ENCODE measurements at places on chromosomes 4 and X.

- DNase-seq = no peak
Measured at GRCh38 chrX:149570668-149571067, 16.6 kb downstream of the MAGEA9B start.

DNA sequence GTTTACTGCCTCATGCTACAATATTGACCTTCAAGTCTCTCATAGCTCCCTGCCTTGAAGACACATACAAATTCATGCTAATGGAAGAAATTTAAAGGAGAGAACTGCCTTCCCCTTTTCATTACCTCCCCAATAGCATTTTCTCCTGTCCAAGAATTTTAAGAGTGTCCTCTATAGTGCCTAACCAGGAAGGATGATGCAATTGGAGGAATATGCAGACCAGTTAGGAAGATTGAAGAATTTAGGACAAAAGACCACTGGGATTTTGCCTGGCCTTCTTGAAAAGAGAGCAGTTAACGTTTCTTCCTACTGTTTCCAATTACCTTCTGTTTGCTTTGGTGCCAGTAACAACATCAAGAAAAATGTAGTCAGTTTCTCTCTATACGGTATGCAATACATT lies 443.9 kb downstream of the INPP4B start:
- DNase-seq = no peak

DNA sequence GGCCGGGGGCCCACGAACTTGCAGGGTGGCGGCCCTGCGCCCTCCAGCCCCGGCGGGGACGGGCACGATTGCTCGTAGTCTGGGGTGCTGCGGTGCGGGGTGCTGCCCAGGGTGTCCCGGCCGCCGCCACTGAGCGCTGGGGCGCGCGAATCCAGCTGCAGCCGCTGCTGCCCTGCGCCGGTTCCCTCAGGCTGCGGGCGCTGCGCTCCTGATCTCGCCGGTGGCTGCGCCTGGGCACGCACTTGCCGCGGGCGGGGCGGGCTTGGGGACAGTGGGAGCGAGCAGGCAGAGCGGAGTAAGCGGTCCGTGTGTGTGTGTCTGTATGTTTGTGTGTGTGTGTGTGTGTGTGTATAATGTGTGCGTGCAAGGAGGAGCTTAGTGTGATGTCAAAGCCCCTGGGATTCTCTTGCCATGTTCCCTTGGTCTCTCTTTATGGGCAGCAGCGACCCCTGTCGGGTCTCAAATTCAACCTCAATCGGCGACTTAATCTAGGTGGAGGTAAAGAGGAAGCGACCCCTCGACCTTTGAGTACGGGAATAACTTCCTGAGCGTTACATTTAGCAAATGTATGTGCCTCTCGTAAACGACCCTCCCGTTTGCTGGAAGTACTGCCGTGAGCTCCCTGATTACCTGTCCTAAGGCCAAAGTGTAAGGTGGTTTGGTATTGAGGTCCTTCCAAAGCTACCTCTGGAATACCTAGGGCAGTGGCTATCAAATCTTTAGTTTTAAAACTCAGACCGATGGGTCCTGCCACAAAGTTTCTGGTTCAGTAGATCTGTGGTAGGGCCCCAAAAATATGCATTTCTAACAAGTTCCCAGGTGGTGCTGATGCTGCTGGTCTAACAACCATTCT lies at the start of gene RNF150:
Gene RNF150, minus strand, starts transcription at position 324 of the 853 bp plus-strand sequence.
- DNase-seq = peak; percentile 89

DNA sequence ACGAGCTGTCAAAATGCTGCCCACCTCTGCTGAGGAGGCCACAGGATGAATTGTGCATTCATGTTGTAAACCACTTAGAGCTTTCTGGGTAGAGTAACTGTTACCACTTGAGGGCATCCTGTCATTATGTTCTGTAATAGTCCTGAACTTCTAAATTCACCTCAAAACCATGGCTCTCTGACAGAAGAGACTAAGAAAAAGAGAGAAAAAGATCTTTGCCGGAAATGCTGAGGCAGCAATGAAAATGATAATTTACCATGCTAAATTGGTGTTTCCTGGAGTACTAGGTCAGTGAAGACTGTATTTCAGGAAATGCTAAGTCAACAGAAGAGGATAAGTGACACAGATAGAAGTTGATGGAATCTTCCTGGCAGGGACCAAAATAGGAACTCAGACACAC lies 942.3 kb upstream of the SLIT2 start:
- DNase-seq = no peak

- no peak for DNase-seq
Measured at GRCh38 chr4:160880180-160880579, 1283.6 kb downstream of the FSTL5 start.

GRCh38 chrX:149982310-149982709 lies 44.0 kb upstream of the EOLA2 start:
- DNase-seq = no peak

DNA sequence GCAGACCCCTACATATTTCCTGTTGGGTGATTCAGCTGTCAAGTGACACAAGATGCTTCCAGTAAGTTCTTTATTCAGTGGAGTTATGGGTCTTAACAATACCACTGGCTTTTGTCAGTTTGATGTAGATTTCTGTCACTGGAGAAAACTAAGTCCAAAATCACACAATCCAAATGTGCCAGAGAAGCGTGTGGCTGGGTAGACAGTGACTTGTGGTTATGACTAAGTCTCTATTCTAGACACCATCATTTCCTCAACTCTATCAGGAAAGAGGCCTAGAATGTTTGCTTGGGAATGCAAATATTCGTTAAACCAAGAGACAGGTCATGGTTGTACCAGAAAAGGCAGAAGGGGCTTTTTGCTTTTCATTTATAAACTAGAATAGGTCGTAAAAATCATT lies 54.4 kb upstream of the HS3ST1 start:
- no peak for DNase-seq

DNA sequence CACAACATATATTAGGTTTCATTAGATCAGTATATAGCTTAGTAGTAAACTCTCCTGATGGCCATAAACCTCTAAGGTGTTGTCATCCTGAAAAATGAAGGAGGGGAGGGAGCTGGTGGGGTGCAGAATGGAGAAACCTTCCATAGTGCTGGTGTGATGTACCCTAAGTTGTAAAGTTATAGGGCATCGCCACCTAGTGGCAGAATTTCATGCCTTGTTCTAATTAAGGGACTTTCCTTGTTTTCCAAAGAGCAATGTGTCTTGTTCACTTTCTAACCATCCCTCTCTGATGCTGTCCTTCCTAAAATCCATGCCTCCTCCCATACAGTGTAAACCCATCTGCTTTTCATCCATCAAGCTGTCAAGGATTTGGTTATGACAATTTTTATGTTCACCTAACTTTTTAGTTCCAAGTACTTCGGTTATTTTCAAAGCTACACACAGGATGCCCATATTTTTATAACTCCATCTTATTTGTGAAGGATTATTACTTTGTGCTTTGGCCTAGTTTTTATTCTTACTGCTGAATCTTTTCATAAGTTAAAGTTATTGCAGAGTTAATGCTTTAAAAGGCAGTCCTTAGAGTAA lies 4.5 kb downstream of the NBDY start:
- no peak for DNase-seq

GRCh38 chr4:158850800-158851644 lies 82.2 kb downstream of the FNIP2 start:
- DNase-seq = no peak

DNA sequence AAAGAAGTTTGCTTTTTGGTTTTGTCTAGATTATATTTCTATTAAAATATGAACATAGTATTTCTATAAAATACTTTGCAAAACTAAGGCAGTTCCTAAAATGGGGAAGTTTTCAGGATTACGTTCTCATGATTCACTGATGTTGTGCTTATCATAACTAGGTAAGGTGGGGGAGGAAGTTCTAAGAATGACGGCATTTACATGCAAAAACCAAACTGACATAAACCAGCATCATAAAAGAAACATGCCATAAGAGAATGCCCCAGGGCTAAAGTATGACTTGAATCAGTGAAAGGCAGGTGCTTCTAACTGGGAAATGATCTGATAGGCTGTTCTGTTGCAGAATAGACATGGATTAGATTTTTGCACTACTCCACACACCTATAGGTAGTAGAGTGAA lies 204.7 kb upstream of the JADE1 start:
- no peak for DNase-seq

DNA sequence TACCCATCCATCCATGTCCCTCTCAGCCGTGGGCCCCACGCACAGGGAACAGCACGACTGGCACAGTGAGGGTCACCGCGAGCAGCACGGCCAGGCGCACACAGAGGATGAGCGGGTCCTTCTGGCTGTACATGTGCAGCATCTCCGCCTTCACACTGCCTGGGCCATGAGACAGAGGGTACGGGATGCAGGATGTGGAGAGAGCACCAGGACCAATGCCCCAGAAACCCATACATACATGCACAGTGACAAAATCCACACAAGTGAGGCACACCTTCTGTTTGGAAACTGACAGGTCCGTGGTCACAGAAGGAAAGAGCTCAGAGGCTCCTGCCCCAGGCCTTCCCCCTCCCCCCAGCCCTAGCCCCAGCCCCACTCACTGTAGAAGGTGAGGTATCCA lies 9.5 kb downstream of the SLC38A5 start:
- no peak for DNase-seq

GRCh38 chrX:71489540-71489939 lies 43.4 kb upstream of the OGT start:
- no peak for DNase-seq

- DNase-seq = no peak
Measured at GRCh38 chrX:109783701-109784079, 50.6 kb upstream of the ACSL4 start.

- DNase-seq = no peak
Measured at GRCh38 chrX:133608406-133608805, 193.1 kb upstream of the GPC4 start.

DNA sequence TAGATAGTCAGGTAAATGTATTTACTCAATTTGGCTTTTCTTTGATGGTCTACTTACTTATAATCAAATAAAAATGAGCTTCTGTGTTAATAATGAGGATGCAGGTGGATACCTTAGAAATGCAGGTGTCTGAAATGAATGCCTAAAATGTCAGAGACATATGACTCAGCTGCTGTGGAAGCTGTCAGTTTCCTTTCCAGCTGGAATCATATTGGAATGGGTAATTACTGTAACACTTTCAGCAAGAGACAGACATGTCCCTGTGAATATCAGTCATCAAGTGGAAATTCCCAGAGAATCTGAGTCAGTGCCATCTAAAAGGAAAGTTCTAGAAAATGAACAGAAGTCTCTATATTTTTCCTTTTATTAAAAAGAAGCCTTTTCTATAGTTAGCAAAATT lies 783.0 kb upstream of the AADAT start:
- DNase-seq = no peak

- no peak for DNase-seq
Measured at GRCh38 chr4:90121676-90122354, 5.4 kb upstream of the CCSER1 start.

DNA sequence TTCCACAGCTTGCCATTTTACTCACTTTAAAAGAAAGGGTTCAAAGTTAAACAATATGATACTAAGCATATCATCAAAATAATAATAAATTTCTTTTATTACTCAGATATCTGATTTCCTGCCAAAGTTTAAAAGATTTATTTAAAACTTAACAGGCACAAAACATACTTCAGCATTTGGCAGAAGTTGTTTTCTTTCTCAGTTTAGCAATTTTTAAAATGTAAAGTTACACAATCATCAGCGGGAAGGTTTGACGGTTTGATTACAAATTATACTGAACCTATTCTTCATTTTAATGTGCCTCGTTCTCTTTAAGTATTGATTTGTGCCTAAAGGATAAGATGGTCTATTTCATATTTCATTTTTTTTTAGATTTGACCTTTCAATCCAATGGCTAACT lies 227.2 kb downstream of the APBB2 start:
- DNase-seq = no peak

DNA sequence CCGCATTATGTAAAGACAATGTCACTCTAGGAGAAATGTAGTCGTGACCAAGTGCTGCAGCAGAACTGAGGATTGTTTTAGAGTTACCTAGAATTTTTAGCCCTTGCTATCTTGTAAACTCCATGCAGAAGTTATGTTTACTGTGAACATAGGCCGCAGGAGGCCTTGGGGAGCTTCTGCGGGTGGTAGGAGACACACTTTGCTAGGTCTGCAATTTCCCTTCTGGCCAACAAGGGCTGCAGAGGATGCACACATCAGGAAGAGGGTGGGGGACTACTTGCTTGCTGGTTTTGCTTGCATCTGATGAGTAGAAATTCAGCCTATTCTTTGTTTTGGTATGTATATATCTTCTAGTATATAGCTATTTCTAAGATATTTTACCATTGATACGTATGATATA lies 23.1 kb downstream of the BANK1 start:
- no peak for DNase-seq

DNA sequence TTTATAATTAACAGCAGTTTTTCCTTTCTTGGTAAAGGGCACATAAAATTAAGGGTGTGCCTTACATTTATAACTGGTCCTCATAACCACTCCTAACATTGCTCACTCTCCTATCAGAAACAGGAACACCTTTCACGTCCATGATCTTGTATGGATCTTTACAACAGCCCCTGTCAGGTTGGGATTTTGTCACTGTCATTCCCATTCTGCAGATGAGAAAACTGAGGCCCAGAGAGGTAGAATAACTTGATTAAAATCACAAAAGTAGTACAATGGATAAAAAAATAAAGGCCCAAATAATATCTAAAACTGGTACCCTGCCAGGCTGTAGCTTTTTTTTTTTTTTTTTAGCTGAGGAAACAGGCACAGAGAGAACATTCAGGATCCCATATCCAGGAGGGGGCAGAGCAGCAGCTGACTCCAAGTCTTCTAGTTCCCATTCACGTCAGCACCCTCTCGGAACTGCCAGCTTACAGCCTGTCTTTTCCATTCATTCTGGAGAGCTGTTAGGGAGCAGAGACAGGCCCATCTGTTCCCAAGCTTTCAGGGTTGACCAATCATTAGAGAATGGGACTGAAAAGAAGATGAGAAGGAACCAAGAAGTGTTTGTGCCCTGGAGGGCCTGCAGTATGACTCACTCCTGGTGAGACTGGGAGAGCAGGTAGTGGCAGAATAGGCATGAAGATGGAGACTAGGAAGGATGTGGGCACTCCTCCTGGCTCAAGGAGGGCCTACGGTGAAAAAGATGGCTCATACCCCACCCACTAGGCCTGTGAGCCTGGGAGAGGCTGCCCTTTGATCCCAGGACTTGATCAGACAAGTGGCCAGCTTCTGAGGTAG lies 7.3 kb downstream of the SUV39H1 start:
- DNase-seq = no peak

GRCh38 chrX:57286507-57287251 lies at the start of gene FAAH2:
TSS of gene FAAH2 (plus strand) at chrX:57286706. CDS start at chrX:57286826, 120 bp downstream.
- DNase-seq = no peak

DNA sequence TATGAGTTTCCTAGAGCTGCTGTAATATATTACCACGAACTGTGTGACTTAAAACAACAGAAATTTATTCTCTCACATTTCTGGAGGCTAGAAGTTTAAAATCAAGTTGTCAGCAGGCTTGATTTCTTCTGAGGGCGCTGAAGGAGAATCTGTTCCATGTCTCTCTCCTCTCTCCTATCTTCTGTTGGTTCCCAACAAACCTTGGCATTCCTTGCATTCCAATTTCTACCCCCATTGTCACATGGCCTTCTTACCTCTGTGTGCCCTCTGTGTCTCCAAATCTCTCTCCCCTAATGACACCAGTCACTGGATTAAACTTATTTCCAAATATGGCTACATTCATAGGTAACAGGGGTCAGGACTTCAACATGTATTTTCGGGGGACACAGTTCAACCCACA lies 672.7 kb downstream of the RPA4 start:
- DNase-seq = no peak

Data from aorta (tissue), 5 donors.